Activated T-cell treated with anti-CD3 and anti-CD28 coated beads for 48 hours (primary cell): ENCODE measurements at places on chromosomes 12 and 14.

DNA sequence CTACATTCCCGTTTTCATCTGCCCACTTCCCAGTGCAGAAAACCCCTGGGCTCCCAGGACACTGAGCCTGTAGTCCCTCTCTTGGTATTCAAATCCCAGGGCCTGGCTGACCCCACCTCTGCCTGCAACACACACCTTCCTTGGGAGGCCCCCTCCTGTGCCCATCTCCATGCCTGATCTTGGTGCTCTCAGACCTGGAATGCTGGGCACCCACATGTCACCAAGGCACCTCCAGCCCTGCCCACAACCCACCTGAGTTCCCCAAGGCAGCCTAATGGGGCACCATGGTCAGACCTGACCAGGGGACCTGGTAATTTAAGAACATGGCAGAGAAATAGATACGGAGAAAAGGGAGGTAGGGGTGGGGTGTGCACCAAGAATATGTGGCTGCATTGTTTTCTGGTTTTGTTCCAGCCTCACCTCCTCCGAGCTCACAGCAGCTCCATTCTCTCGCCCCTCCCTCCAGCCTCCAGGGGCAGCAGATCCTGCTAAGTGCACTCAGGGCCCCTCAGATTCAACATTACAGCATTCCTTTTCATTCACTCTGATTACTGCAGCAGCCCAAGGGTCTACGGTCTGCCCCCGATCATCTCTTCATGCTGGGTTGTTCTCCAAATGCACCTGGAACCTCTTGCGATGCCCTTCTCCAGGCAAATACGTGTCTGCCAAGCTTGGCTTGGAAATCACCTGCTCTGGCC lies 9.2 kb upstream of the HSP90AA1 start:
- DNase-seq, result no peak

DNA sequence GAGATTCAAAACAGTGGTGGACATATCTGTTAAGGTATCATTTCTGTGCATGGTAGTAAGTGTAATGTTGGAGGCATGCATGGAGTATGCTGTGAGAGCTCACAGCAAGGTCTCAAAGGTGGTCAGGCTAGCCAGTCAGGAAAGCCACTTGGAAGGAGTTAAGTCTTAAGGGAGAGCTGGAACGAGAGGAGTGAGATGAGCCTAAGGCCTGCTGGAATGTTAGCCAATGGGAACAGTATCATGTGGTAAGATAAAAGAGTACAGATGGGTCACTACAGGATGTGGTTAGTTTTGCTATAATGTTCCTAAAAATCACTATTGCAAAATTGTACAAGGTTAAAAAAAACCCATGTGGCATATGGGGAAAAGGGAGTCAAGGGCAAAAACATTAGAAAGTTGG lies 311.7 kb upstream of the E2F7 start:
- no peak for DNase-seq

GRCh38 chr12:23831739-23832138 lies 117.7 kb downstream of the SOX5 start:
- no peak for DNase-seq

DNA sequence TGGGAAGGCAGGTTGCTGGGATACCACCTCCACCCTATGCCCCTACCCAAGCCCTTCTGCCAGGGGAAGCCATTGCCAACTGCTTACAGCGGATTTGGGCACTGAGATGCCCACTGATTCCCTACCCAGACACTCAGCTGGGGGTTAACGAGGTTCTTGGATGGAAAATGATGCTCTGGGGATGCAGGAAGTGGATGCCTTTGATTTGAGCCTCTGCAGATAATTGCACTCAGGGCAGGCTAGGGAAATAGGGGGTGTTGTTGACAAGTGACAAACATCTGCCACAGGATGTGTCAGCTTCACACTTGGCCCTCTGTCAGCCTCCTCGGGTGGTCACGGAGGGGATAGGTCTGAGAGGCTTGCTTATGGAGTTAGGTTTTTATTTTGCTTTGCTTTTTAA lies 57.4 kb downstream of the RPH3A start:
- DNase-seq, result no peak

GRCh38 chr14:52077256-52077979 lies 8.6 kb upstream of the NID2 start:
- DNase-seq, result no peak

GRCh38 chr12:56677680-56678079 lies 10.4 kb downstream of the PTGES3 start:
- no peak for DNase-seq

- no peak for DNase-seq
Observed at GRCh38 chr12:77949943-77950342, 119.2 kb downstream of the NAV3 start.

- no peak for DNase-seq
Observed at GRCh38 chr14:77502109-77502782, 3.6 kb upstream of the ISM2 start.

DNA sequence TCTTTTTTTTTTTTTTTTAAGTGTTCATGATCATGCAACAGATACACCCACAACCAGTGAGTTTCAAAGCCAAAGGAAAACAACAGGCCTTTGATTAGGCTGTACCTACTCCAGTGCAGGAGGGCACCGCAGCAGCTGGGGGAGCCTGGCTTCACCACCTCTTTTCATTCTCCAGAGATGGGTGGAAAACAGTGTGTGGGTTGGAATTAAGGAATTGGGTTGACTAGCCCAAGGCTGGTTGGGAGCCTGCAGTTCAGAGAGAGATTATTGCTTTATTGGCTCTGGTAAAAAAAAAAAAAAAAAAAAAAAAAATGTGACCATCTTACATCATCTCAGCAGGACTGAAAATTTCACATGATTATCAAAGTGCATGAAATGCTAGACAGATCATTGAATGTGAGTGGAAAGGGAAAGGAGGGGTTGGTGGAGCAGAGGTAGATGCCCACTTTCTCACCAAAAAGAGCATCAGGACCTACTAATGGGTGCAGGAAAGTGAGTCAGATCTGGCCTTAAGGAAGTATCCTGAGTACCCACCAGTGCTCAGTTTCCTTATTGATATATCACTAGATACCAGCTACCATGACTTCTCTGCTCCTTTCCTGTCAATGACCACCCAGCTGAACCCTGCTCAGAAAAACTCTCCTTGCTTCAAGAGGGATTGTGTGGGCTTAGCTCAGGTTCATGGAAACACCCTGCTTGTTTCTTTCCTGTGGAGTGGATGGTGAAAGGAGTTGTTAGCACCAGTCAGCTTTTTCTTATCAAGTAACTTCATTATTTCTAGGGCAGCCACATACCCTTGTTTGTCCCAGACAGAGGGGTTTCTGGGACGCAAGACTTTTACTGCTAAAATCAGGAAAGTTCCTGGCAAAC lies 54.8 kb upstream of the DYRK2 start:
- DNase-seq, result no peak

GRCh38 chr12:2276288-2277033 lies 223.7 kb downstream of the CACNA1C start:
- DNase-seq, result no peak

DNA sequence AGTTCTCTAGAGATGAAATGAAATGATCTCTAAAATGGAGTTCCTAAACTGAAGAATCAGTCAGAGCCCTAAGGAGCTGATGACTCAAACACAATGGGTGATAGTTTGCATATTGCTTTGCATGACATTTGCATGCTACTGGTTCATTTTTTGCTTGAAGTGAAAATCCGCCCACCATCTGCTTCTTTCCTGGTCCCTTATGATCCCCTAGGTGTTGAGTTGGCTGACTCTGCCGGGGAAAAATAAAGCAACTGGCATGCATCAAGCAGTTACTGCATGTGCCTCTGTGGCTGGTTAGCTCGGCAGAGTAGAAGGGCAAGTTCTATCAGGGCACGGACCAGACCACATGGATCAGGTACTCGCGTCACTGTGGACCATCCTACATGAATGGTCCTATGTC lies 151.1 kb downstream of the PPM1H start:
- no peak for DNase-seq

DNA sequence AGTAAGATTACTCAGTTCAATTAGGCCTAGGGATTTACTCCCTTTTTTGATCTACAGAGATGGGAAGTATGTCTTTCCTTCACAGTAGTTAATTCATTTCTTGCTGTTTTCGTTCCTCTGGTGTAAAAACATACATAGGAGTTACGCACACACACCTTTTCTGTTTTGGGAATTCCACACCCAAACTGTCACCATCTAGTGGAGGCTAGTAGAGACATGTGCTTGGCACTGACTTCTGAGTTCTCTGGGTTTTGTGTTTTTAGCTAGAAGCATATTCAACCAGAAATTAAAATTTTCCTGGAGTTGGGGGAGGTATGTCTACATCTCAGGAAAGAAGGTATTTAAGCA lies 1.4 kb downstream of the SUSD6 start:
- no peak for DNase-seq

GRCh38 chr12:78284417-78284816 lies 453.7 kb downstream of the NAV3 start:
- DNase-seq, result no peak

DNA sequence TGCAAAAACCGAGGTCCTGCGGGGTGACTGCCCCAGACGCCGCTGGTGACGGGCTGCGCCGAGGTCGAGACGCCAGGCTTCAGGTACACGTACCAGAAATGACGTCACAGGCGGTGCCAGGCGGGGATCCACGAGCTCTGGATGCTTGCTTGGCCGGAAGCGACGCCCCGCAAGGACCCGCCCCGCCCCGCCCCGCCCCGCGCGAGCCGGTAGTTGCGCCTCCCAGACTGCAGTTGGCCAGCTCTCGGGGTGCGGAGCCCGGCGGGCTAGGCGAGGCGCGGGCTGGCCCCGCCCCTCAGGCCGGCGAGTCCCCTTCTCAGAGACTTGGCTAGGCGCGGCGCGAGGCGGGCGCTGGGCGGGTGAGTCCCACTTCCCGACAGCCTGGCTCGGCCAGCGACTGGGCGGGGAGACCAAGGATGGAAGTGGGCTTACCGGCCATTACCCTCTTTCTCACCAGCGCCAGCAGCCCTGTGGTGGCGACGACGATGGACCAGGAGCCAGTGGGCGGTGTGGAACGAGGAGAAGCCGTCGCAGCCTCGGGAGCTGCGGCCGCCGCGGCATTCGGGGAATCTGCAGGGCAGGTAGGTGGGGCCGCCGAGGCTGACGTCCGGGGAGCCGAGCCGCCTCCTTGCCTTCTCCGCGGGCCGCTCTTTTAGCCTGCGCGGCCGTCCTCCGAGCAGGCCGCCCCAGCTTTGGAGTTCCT lies at the start of gene FAM177A1:
Gene FAM177A1 (plus strand): TSS at position 225 of the 703 bp plus-strand sequence. CDS start 192 bp downstream, at position 417.
- DNase-seq, result peak; percentile 99

- DNase-seq, result no peak
Observed at GRCh38 chr12:15393995-15394394, 71.7 kb downstream of the PTPRO start.

GRCh38 chr14:102893452-102893851 lies 29.0 kb upstream of the AMN start:
- no peak for DNase-seq

DNA sequence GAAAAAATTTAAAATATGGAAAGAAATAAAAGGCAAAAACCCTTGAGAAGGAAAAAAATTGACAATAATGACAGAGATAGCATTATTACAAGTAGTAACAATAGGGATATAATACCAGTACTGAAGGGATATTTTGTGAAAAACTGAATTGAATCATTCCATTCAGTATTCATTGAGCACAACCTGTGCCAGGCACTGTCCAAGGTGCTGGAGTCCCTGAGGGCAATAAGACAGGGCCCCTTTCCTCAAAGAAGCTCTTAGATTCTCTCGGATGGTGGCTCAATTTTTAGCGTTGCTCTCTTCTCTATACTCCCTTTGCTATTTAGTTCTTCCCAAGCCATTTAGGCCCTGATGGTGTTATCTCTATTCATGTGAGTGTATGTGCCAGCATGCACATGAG lies 34.3 kb upstream of the GAS2L3 start:
- DNase-seq, result no peak

DNA sequence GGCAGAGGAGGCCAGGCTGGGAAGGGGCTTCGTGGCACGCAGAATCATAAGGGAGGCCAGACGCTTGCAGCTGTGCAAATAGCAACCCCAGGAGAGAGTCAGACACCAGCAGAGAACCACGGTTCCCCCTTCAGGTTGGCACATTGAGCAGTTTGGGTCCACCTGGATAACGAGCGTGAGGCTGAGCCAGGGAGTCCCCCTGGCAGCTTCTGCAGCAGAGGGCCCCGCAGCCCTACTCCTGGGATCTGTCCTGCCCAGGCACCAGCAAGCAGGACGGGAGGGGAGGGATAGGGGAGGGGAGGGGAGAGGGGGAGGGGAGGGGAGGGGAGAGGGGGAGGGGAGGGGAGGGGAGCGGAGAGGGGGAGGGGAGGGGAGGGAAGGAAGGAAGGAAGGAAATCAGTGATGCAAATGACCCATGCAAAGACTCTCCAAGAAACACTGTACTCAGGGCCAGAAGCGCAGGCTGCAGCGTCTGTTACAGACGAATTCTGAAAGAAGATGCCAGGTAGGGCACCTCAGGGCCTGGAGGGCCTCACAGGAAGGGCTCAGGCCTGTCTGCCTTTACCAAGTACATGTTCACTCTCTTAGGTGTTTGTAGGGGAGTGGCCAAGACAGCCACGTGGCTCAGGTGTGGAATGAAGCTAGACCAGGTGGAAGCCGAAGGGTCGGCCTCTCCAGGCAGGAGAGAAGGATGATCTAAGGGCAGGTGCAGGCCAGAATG lies 32.3 kb upstream of the MMP17 start:
- no peak for DNase-seq

DNA sequence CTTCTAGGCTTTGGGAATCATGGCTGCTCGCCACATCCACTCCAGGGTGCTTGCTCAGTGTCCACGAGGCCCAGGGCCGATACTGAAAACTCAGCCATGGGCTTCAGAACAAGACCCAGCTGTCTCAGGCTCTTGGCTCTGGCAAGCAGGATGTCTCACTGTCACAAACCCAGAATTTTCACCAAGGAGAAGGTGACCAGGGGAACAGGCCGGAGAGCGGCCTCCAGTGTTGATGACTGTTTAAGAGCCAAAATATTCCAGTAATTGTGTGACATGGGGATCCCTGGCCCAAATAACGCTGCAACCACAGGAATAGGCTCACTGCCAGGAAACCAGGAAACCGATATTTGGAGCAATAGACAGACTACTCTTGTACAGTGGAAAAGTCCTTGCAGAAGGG lies 9.8 kb upstream of the SERPINA5 start:
- no peak for DNase-seq

DNA sequence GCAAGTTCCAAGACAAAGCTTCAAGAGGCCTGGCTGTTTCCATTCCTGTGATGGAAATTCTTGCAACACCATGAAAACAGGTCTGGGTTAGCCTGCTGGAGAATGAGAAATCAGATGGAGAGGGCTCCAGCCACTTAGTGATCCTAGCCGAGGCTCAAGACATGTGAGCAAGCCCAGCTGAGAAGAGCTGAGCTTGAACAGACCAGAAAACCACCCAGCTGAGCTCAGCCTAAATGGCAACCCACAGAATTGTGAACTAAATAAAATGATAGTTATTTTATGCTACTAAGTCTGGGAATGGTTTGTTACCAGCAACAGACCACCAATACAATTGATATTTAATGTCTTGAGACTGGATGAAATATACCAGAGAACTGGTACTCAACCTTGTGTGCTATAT lies 494.5 kb downstream of the RMST start:
- no peak for DNase-seq
